ENCODE measurements at places on chromosomes 4 and X.

DNA sequence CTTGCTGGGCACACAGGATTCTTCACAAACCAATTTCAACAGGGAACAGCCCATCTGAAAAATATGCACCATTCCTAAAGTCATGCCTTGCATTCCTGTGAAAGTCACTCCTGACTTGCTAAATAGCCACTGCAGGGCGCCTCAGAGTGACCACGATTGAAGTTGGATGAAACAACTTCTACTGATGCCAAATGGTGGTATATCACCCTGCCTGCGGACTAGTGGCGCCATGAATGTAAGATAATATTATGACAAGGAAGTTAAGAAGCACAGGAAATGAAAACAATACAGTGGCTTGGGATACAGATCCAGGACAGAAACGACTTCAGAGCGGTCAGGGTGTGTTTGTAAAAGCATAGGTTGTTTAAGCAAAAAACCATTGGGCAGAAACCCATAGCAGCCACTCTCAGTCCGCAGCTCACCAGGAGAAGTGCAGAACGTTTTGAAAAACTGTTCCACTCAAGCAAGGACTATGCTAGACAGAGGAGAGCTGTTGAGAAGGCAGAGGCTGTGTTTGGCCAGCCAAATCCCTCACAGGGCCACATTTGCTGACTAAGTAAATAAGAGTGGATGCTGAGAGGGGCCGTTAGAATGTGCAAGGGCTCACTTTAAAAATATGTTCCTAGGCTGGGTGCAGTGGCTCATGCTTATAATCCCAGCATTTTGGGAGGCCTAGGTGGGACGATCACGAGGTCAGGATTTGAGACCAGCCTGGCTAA, 250.4 kb downstream of the PTTG2 start:
- no peak for DNase-seq

DNA sequence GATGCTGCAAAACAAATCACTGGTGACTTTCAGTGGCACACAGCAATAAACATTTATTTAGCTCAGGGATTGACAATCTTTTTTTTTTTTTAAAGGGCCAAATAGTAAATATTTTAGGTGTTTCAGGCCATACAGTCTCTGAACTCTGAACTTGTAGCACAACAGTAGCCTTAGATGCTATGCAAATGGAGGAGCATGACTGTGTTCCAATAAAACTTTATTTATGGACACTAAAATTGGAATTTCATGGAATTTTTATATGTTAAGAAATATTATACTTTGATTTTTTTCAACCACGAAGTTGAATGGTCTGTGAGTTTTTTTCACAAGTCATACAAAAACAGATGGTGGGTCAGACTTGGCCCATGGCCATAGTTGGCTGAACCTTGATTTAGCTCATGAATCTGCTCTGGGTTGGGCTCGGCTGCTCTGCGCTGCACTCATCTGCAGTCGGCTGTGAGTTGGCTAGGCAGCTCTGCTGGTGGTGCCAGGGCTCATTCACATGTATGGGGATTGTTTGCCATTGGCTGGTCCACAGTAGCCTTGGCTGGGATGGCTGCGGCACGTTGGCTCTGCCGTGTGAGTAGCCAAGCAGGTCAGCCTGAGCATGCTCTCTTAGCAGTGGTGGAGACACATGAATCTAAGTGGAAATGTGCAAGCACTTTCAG, 231.7 kb upstream of the PGRMC2 start:
- no peak for DNase-seq

GRCh38 chr4:167222099-167222498, 12.2 kb downstream of the SPOCK3 start:
- DNase-seq = no peak

DNA sequence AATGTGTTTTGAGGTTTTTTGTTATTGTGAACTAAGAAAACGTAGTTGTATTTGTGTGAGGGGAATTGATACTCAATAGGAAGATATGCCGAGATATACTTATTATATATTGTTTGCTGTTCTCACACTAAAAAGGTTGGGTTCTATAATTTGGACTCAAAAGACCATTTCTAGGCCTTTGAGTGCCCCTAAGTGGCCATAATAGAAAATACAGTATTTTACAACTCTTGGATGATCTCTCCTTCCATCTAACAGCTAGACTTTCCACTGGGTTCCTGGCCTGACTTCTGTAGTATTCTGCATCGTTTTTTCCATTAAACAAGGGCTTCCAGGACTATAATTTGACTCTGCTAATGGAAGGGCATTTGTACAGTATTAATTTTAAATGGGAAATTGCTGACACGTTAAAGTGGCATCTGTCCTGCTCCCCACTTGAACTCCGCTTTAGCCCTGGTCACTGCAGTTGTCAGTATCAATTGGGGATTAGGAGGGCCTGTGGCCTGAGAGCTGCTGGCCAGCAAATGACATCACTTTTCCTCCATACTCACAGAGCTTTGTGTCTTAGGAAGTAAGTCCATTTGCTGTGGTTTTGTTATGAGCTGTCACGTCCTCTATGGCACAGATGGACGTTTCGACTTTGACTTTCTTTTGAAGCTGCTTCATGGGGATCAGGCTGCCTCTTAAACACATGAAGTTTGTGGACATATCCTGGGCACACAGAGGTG, 176.9 kb downstream of the SLIT2 start:
- DNase-seq = no peak

GRCh38 chrX:102604327-102604726, 5.0 kb downstream of the ARMCX5 start:
- no peak for DNase-seq

DNA sequence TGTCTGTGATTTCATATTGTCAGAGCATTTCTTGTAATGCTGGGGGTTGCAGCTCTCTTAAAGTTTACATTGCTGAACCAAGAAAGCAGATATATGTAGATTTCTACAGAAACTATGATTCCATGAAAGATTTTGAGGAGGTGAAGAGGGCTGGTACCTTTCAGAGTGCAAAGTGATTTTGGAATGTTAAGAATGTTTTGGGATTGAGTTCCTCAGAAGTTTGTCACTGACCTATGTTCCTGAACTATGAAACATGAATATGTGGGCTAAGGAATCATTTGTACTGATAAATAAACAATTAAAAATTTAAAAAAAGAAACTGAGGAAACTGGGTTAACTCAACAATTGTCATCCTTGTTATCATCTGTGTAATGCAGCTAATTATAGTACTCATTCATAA, 12.3 kb upstream of the CHIC2 start:
- DNase-seq = no peak

- no peak for DNase-seq
Observed at GRCh38 chrX:48890296-48890925, 7.2 kb downstream of the TIMM17B start.

DNA sequence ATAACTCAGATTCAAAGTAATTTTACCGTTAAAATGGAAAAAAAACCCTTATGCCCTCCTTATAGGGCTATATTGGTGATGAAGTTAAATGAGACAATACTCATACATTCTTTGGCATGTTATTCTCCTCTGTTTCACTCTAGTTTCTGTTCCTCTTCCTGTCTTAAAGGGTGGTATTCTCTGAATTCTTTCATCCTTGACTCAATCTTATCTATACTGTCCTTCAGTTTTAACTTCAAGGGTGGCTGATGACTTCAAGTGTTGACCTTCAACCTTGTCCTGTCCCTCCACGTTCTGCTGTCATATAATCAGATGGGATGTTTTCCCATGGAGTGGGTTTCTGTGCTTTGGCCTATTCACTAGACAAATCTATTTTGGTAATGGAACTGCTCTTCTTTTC, 44.0 kb downstream of the ZNF518B start:
- no peak for DNase-seq

DNA sequence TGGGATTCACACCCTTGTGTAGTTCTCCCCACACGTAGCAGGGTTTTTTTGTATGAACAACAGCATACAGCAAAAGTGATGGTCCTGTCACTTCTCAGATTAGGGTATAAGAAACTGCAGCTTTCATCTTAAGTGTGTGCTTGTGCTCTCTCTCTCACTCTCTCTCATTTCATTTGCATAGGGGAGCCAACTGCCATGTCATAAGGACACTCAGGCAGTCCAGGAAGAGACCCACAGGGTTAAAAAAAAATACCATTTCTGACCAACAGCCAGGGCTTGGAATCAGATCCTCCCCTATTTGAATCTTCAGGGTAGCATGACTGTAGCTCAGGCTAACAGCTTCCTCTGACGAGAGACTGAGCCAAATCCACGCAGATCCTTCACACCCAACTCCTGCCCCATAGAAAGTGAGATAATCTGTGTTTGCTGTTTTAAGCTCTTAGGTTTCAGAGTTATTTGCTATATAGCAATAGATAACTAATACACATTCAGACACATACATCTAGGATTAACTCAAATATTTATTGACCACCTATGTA, 331.2 kb downstream of the PAPSS1 start:
- no peak for DNase-seq

DNA sequence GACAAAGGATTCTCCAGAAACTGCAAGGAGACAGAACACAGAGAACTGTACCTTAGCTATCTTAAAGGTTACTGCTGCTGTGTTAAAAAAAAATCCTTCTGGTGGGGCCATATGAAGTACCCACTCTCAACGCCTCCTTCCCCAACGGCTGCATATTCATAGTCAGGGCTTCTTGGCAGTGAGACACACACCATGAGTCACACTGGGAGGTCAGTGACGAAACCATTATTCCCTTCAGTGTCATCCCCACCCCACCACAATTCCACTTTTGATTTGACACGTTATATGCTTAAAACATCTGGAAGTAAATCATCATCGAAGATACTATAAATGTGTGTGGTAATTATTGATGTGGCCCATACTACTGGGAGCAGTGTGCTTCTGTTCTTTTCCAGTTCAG, 271.5 kb downstream of the LDB2 start:
- DNase-seq = no peak

GRCh38 chr4:142663828-142664227, 182.3 kb downstream of the INPP4B start:
- no peak for DNase-seq

- DNase-seq = no peak
Observed at GRCh38 chr4:145735827-145736226, 55.9 kb downstream of the C4orf51 start.

DNA sequence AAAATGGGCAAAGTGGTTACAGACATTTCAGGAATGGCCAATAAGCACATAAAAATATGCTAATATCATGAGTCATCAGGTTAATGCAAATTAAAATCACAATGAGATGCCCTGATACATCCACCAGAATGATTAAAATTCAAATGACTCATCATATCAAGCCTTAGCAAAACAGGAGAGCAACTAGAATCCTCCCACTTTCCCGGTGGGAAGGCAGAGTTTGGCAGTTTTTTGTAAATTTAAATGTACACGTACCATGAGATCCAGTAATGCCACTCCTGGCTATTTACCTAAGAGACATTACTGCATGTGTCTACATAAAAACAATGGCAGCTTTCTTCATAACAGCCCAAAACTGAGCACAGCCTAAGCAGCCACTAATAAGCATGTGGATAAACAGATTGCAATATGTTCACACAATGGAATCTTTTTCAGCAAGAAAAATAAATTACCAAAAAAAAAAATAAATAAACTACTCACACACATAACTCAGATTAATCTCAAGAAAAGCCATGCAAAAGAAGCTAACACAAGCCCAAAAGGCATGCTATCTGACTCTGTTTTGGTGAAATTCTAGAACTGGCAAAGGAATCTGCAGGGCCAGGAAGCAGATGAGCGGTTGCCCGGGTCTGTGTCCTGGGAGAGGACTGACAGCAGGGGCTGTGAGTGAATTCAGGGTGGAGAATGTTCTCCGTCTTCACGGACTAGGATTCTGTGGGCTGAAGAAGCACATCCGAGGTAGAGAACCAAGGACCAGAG, 48.8 kb downstream of the AFAP1 start:
- DNase-seq = no peak

DNA sequence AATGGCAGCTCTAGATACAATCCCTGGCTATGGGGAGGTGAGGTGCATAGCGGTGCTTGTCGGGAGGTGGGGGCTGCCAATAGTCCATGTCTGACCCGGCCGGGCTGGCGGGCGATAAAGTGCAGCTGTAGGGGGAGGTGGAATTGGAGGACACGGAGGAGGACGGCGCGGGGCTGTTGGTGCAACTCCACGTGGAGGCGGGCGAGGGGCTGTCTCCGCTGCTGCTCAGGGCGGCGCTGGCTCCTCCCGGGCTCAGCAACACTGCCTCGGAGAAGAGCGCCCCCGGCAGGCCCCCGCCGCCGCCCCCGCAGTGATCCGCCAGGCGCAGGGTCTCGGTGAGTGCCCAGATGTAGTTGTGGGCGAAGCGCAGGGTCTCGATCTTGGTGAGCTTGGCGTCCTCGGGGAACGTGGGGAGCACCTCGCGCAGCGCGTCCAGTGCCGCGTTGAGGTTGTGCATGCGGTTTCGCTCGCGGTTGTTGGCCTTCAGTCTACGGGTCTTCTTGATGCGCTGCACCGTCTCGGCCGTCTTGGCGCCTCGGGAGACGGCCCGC, 1.3 kb downstream of the NEUROG2 start:
- no peak for DNase-seq

DNA sequence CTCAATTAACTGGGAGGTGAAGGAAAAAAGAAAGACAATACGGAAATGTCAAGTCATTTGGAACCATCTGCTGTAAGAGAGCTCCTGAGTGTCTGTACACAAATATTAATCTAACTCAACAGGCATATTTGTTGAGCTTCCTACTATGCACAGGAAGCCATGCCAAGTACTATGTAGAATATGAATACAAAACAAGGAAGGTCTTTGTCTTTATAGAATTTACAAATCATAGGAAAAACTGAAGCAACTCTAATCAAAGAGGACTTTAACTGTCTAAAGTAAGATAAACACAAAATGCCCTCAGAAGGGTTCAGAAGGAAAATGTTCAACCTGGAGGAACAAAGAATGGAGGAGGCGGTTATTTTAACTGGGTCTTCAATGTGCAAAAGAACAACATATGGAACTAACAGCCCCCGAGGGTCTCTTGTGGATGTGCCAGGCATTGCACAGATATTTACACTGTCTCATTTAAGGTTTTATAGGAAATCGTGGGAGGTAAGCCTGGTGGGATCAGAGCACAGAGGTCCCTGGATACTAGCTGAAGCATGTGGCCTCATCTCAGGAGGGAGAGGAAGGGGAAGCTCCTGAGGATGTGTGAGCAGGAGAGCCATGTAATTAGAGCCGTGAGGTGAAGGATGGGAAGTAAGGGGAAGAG, 5.8 kb downstream of the FAM114A1 start:
- DNase-seq = no peak

DNA sequence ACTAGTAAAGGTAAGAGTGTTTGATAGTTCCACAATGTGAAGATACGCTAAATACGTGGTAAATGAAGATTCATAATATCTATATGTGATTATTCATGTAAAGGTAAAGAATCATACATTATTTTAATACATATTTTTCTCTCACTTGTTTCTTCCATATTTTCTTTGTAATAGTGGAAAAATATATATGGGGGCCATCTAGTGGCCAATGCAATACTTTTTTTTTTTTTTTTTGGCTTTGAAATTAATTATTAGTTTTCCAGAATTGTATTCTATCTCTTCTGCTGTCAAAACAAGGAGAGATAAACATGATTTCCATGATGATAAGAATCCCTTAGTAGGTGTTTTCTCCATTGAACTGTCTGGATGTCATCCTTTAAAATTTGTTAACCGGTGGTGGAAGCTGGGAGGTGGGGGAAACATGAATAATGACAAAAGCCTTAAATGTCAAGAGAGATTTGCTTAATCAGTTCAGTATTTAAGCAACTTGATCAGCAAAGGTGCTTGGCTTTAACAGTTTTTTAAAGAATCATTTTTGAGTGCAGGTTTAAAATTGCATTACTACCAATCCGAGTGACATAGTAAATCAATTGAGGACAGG, 508.7 kb upstream of the HTR2C start:
- DNase-seq = no peak

- DNase-seq = no peak
Observed at GRCh38 chr4:54727346-54727745, 69.6 kb downstream of the KIT start.
